ENCODE measurements at places on chromosomes 4 and X. TPM values are rescaled to one million over a fixed set of nuclear protein-coding genes. Genes with fewer than 3 reads are reported as not detected.

TCEAL7 gene
- not detected for total RNA-seq

DNA sequence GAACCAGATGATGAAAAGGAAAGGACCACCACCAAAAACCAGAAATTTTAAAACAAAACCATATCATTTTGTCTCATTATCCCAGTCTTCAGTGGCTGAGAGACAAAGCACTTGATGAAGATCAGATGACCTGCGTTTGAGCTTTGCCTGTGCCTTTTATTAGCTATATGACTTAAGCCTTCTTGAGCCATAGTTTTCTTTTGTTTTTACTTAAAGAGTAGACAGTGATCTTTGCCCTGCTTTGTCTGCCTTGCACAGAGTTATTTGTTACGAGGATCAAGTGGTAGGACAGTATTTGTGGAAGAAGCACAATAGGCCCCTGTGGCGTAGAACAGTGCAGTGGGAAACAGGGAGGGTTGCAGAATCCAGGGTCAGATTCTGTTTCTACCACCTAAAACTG lies 89.9 kb downstream of the SLC10A6 start:
- no peak for DNase-seq

GRCh38 chr4:113355550-113356371 lies 306.3 kb downstream of the ANK2 start:
- peak; percentile 79 for DNase-seq

- DNase-seq: no peak
Measured at GRCh38 chr4:3130826-3131225, 56.3 kb downstream of the HTT start.

Data from natural killer cell treated with Interleukin-12 subunit alpha and Interleukin-12 subunit beta and Interleukin-15 and Interleukin-18, amount 100 ng/mL, for 72 hours (primary cell).